ENCODE measurements at places on chromosomes 12 and 14.

DNA sequence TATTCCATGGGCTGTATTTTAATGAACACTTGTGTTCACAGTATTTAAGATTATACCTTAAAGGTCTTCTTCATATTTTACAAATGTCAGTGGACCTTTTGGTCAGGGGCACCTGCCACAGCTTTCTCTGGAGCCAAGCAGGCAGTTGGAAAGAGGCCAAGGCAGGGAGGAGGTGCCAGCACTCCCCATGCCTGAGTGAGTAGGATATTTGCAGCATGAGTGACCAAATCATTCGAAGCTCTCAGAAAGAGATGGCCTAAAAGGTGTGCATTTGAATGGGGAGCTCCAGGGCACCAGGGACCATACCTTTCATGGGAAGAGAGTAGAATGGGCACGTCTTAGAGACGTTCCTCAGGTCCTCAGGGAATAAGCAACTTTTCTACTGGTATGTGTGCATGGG lies 121.6 kb downstream of the GPR135 start:
- peak; percentile 42 for DNase-seq

- DNase-seq: no peak
Measured at GRCh38 chr12:32476446-32476845, 77.1 kb downstream of the FGD4 start.

DNA sequence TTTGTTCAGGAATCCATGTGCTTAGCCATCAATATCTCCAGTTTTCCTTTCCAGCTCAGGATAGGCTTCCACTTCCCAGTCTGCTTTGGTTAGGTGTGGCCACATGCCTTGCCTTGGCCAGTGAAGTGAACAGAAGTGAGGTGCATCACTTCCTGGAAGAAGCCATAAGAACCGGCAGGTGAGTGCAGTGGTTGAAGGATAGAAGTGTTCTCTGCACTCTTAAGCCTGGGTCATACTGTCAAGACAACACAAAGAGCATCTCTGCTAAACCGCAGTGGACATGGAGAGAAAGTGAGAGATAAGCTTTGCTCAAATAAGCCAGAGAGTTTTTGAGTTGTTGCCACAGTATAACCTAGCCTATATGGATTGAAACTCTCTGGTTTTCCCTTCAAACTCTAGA lies 11.4 kb downstream of the GNG2 start:
- DNase-seq: no peak

GRCh38 chr14:33444136-33444535 lies 505.5 kb downstream of the NPAS3 start:
- no peak for DNase-seq

GRCh38 chr14:20416223-20416622 lies 2.9 kb upstream of the TEP1 start:
- no peak for DNase-seq

DNA sequence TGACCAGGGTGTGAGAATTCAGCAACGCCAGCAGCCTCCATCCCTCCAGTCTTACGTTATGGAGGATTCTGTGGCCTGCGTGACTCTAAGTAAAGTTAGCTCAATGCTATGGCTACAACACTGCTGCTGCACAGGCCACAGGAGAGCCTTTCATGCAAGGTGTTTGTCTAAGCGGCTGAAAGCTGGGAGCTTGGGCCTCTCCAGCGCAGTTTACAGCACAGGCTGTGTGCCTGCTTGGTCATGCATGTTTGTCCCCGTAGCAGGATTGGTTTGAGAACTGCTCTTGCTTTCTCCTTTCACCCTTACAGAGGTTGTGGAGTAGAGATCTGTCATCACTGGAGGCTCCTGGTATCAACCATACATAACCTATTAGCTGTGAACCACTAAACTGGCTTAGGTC lies 113.1 kb upstream of the TMCC3 start:
- DNase-seq: no peak

DNA sequence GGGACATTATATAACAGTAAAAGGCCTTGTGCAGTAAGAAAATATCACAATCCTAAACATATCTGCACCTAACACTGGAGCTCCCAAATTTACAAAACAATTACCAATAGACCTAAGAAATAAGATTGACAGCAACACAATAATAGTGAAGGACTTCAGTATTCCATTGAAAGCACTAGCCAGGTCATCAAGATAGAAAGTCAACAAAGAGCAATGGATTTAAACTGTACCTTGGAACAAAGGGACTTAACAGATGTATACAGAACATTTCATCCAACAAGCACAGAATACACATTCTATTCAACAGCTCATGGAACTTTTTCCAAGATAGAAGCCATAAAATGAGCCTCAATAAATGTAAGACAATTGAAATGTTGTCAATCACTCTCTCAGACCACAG lies 209.5 kb upstream of the ARHGAP5 start:
- DNase-seq: no peak

GRCh38 chr12:2138294-2138693 lies 85.5 kb downstream of the CACNA1C start:
- no peak for DNase-seq

DNA sequence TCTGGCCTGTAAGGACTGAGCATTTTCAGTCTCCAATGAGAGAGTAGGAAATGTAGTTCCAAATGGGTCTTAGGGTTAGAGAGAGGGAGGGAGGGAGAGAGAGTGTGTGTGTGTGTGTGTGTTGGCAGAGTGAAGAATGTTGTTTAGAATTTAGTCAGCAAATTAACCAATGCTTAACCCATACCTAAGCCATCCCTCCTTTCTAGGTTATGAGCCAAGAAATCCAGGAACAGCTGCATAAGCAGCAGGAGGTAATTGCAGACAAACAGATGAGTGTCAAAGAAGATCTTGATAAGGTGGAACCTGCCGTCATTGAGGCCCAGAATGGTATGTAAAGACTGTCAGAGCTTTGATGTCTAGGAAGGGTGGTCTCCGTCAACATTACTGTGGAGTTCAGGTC lies 56.9 kb downstream of the HSP90AA1 start:
- DNase-seq: no peak

DNA sequence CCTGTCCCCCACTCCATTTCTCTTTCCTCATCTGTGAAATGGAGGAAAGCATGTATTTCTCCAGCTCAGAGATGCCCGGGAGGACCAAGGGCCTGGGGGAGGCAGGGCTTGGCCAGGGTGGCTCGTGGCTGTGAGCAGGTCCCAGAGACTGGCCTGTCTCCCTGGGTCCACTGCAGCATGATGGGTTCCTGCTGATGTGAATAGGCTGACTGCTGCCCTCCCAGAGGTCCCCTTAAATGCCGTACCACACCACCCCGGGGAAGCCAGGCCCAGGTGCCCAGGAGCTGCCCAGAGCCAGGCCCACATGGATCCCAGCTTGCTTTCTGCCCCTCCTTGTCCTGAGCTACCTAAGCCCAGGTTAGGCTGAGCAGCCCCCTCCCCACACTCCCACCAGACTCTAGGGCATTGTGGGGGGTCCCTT lies 158.2 kb upstream of the C14orf180 start:
- DNase-seq: no peak

DNA sequence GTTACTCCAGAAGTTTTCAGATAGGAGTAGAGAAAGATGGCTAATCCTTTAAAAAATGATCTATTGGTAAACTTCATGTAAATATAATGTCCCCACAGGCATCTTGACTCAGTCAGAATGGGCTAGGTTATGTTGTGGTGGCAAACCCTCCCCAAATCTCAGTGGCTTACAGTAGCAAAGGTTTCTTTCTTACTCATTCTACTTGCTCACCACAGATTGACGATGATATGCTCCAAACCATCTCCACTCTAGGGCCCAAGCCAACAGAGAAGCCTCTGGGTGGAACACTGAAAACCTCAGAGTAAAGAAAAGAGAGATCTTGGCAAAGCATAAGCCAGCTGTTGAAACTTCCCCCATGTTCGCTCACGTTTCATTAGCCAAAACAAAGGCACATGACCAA lies 146.4 kb downstream of the EMP1 start:
- DNase-seq: no peak

DNA sequence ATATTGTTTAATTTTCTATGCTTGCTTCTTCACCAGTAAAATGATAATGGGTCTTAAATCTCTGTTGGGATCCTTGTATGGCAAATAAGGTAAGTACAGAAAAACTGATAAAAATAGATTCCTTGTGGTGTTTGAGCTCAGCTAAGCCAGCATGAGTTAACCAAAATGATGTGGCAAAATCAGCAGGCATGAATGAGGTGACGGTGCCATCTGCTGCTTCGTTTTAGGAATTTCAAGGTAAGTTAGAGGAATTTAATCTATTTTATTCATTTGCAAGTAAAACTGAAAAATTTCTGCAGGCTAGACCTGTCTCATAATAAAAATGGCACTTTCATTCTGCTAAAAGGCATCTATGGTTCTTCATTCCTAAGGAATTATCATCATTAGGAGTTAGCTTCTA lies 10.0 kb upstream of the CLEC7A start:
- DNase-seq: peak; percentile 5

DNA sequence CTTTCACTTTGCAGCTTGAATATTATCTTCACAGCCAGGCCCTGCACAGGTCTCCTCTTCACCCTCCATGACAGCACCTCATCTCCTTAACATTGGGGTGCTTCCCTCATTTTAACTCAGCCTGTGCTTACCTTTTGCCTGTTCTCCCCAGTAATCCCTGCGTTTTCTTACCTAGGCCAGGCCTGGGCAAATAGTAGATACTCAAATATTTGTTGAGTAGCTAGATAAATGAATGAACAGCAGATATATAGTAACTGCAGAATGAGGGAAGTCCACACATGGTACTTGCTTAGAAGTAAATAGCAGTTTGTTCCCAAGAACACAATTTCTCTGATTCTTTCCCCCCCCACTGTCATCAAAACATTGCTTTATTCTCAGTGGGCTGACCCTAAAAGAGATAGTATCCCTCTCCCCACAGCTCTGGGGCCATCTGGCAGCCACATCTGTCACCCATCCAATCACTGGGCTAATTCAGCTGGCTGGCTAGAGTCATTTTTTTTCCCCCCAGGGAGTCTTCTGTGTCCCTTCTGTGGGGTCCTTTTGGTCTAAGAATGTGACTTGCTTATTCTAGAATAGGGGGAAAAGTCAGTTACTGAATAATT lies 43.2 kb downstream of the APPL2 start:
- DNase-seq: no peak

GRCh38 chr14:94158239-94158883 lies 15.8 kb upstream of the PPP4R4 start:
- DNase-seq: no peak

DNA sequence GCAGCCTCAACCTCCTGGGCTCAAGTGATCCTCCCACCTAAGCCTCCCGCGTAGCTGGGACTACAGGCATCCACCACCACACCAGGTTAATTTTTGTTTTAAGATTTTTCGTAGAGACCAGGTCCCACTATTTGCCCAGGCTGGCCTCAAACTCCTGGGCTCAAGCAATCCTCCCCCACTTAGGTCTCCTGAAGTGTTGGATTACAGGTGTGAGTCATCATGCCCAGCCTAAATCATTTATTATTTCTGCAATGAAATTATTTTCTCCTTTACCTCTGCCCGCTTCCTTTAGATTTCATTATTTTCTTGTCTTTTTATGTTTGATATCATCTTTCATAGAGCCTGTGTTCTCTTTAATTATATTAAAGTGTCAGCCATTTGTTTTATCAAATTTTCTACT lies 165.2 kb upstream of the OTX2 start:
- no peak for DNase-seq

GRCh38 chr14:58659061-58659460 lies 21.3 kb downstream of the DACT1 start:
- DNase-seq: no peak

- DNase-seq: no peak
Measured at GRCh38 chr14:38074081-38074480, 133.6 kb upstream of the SSTR1 start.

DNA sequence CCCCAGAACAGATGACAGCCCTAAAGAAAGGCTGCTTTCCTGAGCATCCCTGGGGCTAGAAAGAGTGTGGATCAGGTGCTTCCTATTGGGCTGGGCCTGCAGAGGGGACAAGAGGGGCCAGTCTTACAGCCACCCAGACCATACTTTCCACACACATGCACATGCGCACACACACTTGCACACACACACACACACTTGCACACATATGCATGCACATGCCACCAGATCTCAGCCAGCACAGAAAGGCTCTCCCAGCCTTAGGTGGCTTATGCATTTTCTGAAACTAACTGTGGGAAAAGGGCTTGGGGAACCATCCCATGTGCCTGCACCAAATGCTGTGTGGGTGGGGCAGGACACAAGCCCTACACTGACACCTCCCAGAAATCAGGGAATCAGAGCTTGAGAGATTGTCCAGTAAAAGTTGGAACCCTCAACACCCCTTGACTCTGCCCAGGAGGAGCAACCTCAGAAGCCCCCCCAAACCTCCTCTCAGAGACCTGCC lies 2.5 kb upstream of the DIO3 start:
- no peak for DNase-seq

DNA sequence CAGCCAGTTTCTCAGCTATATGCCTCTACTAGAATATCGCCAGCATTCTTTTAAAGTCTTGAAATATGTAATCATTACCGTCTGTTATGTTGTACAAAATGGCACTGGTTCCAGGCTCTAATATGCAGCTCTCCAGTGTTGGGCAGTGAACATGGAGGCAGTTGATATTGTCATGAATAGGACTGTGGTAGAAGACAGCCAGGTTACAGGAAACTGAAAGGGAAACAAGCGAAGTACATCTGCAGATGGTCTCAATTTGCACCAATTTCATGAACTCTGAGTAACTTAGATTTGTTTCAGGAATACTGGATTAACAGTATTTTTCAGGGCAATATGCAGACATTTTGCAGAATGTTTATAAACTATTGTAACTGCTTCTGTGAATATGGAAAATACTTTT lies 13.4 kb upstream of the KLHL42 start:
- no peak for DNase-seq

GRCh38 chr12:114710151-114710550 lies 26.2 kb upstream of the TBX3 start:
- DNase-seq: no peak

GRCh38 chr14:94707494-94707893 lies 62.4 kb downstream of the GSC start:
- DNase-seq: no peak

DNA sequence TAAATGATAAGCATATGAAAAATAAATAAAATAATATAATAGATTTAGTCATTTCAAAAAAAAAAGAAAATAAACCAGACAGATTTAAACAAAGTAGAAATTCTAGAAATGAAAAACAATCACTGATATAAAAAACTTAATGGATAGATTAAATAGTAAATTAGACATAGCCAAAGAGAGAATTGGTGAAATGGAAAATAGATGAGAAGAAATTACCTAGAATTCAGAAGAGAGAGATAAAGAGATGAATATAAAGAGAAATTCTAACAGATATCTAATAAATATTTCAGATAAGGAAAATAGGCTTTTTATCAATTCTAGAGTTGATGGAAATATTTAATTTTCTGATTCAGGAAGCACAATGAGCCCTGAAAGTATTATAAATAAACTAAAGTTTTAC lies 123.1 kb downstream of the PRIMA1 start:
- DNase-seq: no peak

GRCh38 chr12:6026998-6027397 lies 81.9 kb upstream of the ANO2 start:
- no peak for DNase-seq

GRCh38 chr12:32302218-32303173 lies 96.9 kb upstream of the FGD4 start:
- no peak for DNase-seq

- no peak for DNase-seq
Measured at GRCh38 chr12:98578392-98578791, 15.1 kb upstream of the SLC25A3 start.

GRCh38 chr14:81980601-81981306 lies 447.1 kb upstream of the SEL1L start:
- no peak for DNase-seq
